CD14-positive monocyte (primary cell): ENCODE measurements at places on chromosomes 11 and 22.
A peak's percentile ranks its signal among the peaks of the same experiment; 100 is the strongest.

GRCh38 chr22:23556026-23556620 lies 24.0 kb downstream of the IGLL1 start:
- no peak for DNase-seq

GRCh38 chr11:58573451-58574104 lies 2.1 kb downstream of the LPXN start:
- DNase-seq = peak; percentile 94

DNA sequence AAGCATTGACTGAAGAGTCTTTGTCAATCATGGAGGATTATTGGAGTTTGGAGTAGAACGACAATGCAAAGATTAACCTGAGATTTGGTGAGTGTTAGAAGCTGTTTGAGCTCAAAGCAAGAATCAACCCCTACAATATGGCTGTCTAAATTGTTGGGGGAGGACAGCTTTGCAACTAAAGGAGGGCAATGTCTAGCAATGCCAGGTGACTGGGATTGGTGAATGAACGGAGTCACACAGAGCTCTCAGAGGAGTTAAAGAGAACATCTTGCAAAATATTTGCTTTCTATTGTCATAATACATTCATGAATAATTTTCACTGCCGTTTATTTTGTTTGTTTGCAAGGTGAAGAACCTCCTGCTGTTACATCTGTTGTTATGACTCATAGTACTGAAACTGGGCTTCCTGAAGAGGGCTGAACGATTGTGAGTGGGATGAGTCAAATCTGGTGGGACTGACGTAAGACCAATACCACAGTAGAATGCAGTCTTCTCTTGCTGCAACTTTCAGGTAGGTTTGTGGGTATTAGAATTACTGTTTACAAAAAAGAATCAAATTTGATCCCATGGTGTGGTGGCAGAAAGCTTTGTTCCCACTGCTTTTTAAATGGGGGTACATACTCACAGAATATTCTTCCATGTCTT lies 281.9 kb downstream of the CADM1 start:
- DNase-seq = no peak

GRCh38 chr11:106281455-106282173 lies 204.2 kb downstream of the AASDHPPT start:
- DNase-seq = no peak

DNA sequence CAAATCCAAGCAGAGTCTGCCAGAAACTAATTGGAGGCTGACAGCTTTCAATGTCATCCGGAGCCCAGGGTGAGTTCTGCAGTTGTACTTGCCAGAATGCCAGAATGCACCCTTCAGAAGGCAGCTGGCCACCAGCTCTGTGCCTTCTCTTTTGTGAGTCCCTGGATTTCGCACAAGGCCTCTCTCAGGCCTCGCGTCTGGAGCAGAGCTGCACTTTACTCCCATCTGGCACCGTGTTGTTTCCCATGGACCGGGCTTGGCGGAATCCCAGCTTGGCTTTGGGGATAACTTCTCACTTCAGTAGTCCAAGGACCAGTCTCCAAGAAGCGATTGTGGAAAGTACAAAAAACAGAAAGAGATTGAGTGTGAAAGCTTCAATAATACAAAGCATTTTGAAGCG lies 451.3 kb upstream of the KIRREL3 start:
- no peak for DNase-seq

DNA sequence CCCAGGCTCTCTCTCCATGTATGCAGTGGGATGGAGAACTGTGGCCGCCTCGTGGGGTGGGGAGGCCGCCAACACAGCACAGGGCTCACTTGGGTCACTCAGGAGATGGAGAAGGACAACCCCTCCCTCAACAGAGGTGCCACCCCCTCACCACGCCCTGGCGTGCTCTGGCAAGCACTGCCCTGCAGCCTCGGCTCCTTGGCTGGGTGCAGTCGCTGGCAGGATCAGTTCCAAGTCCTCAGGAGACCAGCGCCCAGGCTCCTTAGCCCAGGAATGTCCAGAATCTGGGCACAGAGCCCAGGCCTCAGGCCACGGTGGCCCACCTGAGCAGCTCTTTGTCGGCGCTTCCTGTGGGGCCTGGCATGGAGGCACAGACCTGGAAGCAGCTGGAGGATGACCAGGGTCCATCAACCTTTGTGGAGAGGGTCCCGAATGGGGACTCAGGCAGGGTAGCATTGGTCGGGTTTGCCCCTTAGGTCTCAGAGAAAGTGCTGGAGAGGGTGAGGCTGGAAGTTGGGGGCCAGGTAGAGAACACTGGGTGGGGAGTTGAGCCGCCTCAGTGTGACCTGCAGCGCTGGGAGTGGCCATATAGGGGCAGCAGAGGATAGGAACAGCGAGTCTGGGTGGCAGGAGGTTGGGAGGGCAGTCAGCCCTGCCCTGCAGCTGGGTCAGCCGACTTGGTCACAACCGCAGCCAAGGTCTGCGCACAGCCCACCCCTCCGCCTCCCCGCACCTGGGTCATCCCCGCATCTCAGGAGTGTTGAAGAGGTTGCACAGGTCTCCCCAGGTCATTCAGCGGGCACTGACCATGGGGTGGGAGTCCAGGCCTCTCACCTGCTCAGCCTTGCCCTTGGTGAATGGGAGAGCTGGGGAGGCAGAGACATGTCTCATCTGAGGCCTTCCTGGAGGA lies 8.2 kb downstream of the SUSD2 start:
- peak; percentile 59 for DNase-seq

- DNase-seq = no peak
Observed at GRCh38 chr11:27582621-27583020, 76.1 kb upstream of the LIN7C start.

DNA sequence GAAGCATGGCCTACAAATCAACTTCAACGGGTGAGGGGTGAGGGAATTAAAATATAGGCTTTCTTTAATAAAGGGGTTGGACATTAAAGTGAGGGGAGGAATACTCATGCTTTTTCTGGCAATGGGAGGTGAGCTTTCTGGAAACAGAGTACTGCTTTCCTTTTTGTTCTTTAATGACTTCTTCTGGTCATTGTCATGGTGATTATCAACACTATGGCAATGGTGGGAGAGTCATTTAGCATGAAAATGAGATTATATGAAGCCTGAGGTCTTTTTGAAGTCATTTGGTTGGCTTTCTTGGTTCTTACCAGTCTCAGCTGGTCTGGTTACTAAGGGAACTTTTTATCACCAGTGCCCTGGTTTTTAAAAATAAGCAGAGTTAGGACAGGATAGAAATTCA lies 475.8 kb upstream of the LRRC4C start:
- no peak for DNase-seq

- no peak for DNase-seq
Observed at GRCh38 chr11:85705800-85706199, 19.8 kb upstream of the CCDC89 start.

DNA sequence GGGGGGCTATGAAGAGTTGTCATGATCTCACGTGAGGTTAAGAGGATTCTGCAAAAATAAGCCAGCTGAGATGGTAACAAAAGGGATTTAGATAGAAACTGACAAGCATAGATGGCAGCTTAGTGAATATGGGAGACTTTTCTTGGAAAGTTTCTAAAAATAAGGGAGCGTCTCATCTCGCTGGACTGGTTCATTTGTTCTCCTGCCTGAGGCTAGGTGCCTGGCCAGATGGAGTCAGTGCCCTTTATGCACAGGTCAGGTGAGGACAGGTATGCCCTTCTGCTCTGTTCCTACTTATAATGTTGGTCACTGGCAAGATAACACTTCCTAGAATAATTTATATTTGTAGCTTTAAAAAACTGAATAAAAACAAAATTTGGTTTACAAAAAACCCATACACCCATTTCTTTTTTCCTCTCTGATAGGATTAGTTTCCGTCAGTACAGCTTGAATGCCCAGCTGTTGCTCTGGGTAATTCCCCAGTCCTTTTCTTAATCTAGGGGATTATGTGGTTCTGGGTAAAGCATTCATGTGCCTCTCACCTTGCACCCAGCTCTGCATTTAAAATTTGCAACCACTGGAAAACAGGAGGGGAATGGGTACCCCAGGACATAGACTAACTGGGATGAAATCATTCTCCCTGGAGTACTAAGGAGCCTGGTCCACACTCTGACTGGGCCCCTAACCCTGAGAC lies 90.0 kb downstream of the AMOTL1 start:
- DNase-seq = no peak

- no peak for DNase-seq
Observed at GRCh38 chr11:130774703-130775102, 141.6 kb downstream of the SNX19 start.

DNA sequence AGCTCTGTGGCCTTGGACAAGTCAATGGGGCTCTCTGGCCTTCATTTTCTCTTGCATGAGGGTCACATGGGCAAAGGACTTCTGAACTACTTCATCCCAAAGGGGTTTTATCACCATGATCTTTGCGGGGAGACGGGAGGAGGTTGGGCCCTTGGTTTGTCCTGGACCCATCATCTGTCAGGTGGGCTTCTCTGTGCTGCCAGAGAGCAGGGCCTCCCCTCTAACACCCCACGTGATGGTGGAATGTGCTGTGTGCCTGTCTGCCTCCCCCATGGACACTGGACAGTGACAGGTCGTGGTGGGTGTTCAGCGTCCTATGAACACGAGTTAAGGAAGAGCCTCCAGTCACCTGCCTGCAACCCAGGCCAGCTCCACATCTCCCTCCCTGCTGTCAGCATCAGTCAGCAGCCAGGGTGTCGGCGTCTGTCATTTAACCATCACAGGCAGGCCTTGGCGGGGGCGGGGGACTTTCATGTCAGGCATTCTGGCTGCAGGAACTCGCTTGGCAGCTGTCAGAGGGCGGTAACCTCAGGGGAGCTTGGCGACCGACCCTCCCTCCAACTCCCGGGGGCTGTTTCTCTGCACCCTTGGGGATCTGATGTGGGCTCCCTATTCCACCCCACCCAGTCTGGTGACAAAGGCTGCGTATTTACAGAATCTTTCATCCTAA lies 2.6 kb upstream of the SUN2 start:
- DNase-seq = no peak

DNA sequence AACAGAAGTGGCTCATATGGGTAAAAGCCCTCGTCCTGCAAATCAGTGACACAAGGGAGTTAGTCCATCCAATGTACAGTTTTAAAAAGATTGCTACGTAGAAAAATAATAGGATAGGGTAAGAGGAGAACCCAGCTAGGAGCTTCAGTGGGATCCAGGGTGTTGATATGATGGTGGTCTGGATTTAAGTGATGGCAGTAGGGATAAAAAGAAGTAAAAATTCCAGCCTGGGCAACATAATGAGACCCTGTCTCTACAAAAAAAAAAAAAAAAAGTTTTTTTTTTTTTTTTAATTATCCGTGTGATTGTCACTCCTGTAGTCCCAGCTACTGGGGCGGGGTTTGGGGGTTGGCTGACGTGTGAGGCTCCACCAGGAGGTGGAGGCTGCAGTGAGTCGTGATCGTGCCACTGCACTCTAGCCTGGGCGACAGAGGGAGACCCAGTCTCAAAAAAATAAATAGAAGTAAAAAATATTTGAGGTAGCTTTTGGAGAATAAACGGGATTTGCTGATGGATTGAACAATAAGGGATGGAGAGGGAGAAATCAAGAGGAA lies 7.0 kb upstream of the L3MBTL2 start:
- DNase-seq = no peak

DNA sequence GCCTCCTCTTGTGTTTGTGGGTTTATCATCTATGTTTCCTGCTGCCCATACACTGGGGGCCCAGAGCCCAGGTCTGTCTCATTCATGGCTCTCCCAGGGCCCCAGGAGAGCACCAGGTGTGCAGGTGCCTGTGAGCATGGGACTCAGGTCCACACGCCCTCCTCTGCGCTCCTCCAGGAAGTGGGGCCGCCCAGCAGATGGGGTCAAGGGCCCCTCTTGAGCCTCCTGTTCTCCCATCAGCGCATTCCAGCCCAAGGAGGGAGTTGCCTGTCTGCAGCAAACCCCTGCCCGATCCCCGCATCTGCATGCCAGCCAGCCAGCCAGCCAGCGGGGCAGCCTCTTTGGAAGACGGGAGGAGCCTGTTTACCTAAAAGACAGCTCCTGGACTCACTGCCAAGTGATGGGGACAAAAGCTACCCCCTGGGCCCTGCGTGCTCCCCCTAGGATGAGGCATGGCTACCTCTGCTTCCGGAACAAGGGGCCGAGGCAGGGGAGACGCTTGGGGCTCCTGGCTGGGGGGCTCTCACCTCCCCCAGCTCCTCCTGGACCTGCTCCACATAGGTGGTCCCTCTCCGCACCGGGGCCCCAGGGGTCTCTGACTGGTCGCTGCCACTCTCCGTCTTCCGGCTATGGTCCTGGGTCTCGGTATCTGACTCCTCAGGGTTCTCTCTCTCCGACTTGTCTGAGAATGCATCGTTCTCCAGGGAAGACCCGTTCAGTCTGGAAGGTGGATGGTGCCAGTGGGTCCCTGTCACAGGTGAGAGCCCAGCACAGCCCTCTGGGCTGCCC lies 49.7 kb upstream of the CARS1 start:
- no peak for DNase-seq

DNA sequence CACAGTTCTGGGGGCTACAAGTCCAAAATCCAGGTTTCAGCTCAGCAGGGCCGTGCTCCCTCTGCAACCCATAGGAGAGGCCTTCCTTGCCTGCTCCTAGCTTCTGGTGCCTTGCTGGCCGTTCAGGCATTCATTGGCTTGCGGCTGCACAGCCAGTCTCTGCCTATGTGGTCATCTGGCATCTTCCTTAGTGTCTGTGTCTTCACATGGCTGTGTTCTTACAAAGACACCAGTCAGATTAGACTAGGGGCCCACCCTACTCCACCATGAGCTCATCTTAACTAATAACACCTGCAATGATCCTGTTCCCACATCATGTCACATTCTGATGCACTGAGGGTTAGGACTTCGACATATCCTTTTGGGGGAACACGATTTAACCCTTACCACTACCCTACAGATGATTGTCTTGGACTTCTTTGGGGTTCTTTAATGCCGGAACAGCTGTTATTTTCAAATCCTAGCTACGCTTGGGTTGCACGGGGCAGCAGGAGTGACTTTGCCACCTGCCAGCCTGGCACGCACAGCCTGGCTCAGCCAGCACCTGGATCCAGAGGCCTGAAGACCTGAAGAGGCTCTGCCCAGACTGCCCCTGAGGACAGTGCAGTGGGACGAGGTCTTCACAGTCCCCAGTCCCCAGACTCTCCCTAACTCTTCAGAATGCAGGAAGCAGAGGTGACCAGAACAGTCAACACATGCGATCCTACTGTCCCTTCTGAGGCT lies 7.7 kb upstream of the NEAT1 start:
- no peak for DNase-seq

- no peak for DNase-seq
Observed at GRCh38 chr22:23516304-23516703, 63.8 kb downstream of the IGLL1 start.

GRCh38 chr22:25057013-25057881 lies 104.7 kb downstream of the KIAA1671 start:
- no peak for DNase-seq

DNA sequence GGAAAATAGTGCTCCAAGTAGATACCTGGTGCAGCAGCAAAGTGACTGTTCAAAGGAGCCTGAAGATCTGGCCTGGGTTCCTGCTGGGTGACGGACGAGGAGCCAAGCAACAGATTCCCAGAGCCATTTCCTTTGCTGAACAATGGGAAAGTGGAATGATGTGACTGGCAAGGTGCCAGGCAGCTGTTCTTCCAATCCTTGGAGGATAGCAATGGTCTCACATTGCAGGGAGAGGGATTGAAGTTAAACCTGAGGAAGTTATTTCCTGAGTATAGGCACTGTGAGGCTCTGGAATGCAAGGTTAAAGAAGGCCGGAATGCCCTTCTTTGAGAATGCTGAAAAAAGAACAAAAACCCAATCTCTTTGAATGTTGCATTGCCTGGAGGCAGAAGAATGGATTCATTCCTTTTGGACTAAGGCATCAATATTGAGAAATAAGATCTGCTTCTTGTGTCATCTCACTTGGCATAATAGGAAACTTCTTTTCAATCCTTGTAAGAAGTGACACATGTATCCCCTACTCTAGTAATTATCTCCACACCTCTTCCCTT lies 223.8 kb downstream of the BLID start:
- DNase-seq = no peak

- DNase-seq = no peak
Observed at GRCh38 chr11:62548545-62549335, 2.1 kb upstream of the AHNAK start.
